ENCODE measurements at places on chromosomes 5 and 9.

- no peak for DNase-seq
Measured at GRCh38 chr9:105452185-105452584, 4.4 kb downstream of the FSD1L start.

GRCh38 chr5:37838152-37838932, 1.5 kb downstream of the GDNF start:
- DNase-seq: no peak

DNA sequence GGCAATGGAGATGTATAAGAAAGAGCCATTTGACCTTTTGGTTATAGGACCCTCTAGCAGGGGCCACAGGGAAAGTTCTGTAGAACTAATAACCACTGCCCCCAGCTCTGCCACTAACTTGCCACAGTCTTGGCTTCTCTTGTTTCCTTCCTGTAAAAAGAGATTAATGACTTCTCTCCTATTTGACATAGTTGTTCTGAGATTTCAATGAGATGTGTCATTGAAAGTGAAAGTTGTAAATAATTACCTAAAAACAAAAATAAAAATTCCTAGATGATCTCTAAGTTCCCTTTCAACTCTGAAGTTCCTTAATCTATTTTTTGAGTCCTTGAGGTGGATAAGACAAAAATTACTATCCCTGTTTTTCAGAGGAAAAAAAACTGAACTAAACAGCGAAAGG, 1.4 kb upstream of the KIF12 start:
- DNase-seq: no peak

DNA sequence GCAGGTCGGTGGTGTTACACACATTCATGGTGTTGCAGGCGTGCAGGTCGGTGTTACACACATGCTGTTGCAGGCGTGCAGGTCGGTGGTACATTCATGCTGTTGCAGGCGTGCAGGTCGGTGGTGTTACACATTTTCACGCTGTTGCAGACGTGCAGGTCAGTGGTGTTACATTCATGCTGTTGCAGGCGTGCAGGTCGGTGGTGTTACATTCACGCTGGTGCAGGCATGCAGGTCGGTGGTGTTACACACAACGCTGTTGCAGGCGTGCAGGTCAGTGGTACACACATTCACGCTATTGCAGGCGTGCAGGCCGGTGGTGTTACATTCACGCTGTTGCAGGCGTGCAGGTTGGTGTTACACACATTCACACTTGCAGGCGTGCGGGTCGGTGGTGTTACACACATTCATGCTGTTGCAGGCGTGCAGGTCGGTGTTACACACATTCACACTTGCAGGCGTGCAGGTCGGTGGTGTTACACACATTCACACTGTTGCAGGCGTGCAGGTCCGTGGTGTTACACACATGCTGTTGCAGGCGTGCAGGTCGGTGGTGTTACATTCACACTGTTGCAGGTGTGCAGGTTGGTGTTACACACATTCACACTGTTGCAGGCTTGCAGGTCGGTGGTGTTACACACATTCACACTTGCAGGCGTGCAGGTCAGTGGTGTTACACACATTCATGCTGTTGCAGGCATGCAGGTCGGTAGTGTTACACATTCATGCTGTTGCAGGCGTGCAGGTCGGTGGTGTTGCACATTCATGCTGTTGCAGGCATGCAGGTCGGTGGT, 11.1 kb downstream of the DPP7 start:
- no peak for DNase-seq

- no peak for DNase-seq
Measured at GRCh38 chr9:105141146-105141975, 103.1 kb upstream of the SLC44A1 start.

- no peak for DNase-seq
Measured at GRCh38 chr5:50967563-50968355, 301.3 kb downstream of the PARP8 start.

DNA sequence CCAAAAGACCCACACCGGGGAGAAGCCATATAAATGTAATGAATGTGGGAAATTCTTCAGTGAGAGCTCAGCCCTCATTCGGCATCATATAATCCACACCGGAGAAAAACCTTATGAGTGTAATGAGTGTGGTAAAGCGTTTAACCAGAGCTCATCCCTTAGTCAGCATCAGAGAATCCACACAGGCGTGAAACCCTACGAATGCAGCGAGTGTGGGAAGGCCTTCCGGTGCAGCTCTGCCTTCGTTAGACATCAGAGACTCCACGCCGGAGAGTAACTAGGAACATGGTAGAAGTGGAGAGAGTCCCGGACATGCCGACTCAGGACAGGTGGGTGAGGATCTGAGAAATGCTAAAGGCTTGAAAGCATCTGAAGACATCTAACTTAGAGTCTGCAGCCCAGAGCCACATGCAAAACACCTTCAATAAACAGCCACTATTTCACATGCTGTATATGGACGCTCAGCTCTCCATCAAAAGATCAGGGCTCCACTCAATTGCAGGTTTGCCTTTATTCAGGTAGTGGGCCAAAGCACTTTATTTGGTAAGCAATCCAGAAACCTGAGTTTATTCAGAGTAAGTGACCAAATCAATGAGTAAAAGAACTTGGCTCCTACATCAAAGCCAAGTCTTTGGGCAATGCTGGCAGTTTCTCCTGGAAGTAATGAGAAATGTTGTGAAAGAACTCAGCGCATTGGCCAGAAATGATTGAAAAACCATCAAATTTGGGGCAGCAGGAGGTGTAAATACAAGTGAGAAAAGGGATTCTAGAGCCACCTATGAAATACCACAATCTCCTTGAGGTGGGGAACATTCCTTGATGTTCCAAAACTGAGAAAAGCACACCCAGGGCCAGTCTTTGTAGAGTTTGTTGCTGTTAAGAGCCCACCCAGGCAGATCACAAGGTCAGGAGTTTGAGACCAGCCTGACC, 6.0 kb downstream of the RPL12 start:
- no peak for DNase-seq

GRCh38 chr9:81492710-81493447, 196.5 kb downstream of the TLE1 start:
- DNase-seq: no peak

GRCh38 chr9:79256691-79257213, 315.0 kb upstream of the TLE4 start:
- no peak for DNase-seq

GRCh38 chr5:78009937-78010527, 233.9 kb upstream of the TBCA start:
- no peak for DNase-seq

DNA sequence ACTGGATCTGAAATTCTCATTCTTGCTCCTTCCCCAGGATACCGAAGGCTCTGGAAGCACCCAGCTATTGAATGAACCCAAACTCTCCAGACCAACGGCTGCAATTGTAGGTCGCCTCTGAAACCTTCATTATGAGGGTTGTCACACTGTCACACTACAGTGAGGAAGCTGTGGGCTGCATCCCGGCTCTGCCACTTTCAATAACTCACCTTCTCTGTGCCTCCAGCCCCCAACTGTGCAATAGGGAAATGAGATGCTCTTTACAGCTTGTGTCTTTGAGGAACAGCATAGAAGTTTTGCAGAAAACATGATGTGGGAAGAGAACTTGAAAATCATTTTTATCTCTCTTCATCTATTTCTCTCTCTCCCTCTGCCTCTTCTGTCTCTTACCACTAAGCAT, 69.6 kb upstream of the TGFBR1 start:
- no peak for DNase-seq

DNA sequence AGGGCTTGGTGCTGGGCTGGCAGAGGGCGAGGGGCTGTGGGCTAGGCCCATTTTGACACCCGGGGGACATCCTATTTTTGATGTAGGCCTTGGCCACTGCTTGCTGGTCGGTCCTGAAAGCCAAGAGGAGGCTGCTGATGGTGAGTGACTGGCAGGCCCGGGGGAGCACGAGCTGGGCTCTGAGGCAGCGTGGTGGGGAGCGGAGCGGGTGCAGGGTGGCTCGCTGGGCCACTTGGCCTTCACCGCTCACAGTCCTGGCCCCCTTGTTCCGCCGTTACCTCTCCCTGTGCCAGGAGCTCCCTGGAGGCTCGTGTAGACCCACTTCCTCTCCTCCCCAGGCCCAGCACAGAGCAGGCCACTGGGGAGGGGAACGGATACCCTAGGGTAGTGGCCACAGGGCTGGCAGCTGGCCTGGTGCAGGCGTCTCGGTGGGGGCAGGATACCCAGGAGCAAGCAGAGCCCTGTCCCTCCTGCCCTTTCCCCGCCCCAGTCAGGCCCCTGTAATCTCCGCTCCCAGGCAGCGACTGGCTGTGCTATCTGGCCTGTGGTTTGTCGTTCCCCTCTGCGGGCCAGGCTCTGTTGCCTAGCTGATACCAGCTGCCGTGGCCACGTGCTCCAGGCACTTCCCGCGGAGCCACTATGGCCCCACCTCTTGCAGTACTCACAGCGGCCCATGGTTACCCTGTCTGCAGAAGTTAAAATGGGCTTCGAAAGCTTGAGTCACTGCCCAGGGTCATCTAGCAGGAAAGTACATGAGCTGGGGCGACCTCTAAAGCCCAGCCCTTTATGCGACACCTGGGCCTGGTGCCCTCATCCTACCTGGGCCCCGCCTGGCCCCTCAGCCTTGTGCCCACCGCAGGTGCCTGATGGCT, 11.7 kb upstream of the DOLPP1 start:
- DNase-seq: no peak

DNA sequence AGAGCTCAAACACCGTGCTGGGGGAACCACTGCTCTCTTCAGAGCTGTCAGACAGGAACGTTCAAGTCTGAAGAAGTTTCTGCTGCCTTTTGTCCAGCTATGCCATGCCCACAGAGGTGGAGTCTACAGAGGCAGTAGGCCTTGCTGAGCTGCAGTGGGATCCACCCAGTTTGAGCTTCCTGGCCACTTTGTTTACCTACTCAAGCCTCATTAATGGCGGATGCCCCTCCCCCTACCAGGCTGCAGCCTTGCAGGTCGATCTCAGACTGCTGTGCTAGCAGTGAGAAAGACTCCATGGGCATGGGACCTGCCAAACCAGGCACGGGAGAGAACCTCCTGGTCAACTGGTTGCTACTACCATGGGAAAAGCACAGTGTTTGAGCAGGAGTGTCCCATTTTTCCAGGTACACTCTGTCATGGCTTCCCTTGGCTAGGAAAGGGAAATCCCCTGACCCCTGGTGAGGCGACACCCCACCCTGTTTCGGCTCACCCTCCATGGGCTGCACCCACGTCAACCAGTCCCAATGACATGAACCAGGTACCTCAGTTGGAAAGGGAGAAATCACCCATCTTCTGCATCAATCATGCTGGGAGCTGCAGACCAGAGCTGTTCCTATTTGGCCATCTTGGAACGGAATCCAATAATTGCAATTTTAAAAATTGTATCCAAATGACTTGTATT, 246.9 kb upstream of the ADAMTS16 start:
- DNase-seq: no peak

All from iPS DF 6.9 (cell line).